ENCODE measurements at places on chromosomes 12 and 14. TPM values are rescaled to one million over a fixed set of nuclear protein-coding genes. Genes with fewer than 3 reads are reported as not detected.

DNA sequence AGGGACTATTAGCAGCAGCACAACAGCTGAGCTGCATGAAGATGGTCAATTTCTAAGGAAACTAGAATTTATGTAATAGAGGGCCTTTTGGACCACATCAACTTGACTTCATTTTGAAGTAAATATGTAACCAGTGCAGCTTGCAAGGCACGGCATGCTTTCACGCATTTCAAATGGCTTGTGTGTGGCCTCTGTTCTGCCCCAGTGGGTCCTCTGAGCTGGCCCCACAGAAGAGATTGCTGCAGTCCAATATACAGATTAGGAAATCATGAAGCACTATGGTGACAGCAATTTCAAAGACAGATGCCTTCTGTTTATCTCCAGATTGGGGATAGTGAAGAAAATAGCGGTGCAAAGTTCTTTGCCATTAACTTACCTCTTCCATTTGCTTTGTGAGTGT lies 101.4 kb downstream of the PDZRN4 start:
- DNase-seq = no peak
- no peak overlapping the region for H3K27ac ChIP-seq
- H3K4me1 ChIP-seq = no peaks in the 10 kb centered on the region
- no peaks in the 10 kb centered on the region for H3K36me3 ChIP-seq
- no peaks in the 10 kb centered on the region for H3K27me3 ChIP-seq

GRCh38 chr12:68577949-68578348 lies 32.8 kb upstream of the RAP1B start:
- no peak for DNase-seq
- no peaks in the 10 kb centered on the region for H3K4me1 ChIP-seq
- H3K4me3 ChIP-seq = no peak overlapping the region
- no peak overlapping the region for H3K27ac ChIP-seq

Gene PLA2G1B
- total RNA-seq = not detected

Gene SMOC1
- total RNA-seq = 32.6 TPM

Gene SOAT2
- total RNA-seq = not detected

DNA sequence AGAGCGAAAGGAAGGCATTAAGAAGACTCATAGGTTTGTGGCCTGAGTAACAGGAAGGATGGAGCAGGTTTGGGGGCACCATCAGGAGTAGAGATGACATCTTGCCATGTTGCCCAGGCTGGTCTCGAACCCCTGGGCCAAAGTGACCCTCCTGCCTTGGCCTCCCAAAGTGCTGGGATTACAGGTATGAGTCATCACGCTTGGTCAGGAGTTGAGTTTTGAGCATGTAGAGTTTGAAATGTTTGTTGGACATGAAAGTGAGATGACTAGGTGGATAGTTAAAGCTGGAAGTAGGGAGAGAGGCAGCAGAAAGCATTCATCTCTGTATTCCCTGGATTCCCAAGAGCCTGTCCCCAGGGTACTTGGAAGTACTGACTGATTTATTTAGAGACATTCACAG lies 112.6 kb downstream of the ERC1 start:
- no peak for DNase-seq
- H3K27ac ChIP-seq = no peak overlapping the region
- no peaks in the 10 kb centered on the region for H3K36me3 ChIP-seq
- H3K27me3 ChIP-seq = no peaks in the 10 kb centered on the region

- H3K4me1 ChIP-seq = no peaks in the 10 kb centered on the region
- H3K27me3 ChIP-seq = no peaks in the 10 kb centered on the region
These were observed 276.0 kb downstream of the FOXG1 start for GRCh38 chr14:29042551-29042950.

DNA sequence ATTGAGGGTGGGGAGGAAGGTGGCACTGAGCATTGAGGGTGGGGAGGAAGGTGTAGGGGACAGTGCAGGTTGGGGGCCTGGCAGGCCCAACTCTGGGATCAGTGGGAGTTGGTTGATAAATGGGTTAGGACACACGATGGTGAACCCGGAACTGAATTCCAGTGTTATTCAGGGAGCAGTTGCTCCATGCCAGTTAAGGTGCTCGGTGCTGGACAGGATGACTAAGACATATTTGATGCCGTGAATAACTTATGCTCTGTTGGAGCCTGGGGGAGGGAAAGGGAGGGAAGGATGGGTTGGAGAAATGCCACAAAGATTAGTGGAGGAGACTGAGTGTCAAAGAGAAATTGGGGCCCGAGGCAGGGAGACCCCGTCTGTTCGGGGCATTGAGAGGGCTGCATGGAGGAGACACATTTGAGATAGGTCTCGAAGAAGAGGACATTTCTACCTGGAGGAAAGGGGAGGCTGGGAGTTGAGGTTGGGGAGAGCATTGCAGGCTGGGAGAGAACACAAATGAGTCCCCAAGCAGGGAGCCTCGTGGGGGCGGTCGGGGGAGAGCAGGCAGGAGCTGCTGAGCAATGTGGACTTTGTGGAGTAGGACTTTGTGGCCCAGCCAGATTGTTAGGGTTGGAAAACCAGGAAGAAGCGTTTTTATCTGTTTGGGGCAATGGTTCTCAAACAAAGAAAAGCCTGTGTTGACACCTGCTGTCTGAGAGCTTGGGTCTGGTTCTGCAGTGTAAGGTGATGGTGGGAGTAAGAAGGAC lies 65.3 kb downstream of the IQSEC3 start:
- no peak for DNase-seq
- H3K27me3 ChIP-seq = no peaks in the 10 kb centered on the region
- H3K4me3 ChIP-seq = no peak overlapping the region
- no peaks in the 10 kb centered on the region for H3K36me3 ChIP-seq
- no peaks in the 10 kb centered on the region for H3K4me1 ChIP-seq
- H3K27ac ChIP-seq = no peak overlapping the region

Gene CLEC9A
- not detected for total RNA-seq

DNA sequence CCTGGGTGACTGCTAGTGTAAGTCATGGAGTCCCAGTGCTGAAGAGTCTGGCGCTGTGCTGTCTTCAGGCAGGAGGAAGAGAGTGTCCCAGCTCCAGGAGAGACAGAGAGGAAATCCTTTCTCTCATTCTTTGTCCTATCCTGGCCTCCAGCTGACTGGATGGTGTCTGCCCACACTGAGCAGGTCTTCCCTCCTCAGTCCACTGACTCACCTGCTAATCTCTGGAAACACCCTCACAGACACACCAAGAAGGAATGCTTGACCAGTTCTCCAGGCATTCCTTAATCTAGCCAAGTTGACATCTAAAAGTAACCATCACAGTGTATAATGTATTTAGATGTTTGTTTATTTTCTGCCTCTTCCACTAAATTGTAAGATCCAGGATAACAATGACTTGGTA lies 53.9 kb downstream of the EMP1 start:
- no peaks in the 10 kb centered on the region for H3K36me3 ChIP-seq
- no peak for DNase-seq
- no peaks in the 10 kb centered on the region for H3K4me1 ChIP-seq
- no peaks in the 10 kb centered on the region for H3K27me3 ChIP-seq
- H3K27ac ChIP-seq = no peak overlapping the region

Gene LACRT
- not detected for total RNA-seq

Gene BCL11B
- 0.96 TPM for total RNA-seq

Gene CLECL1
- 0.80 TPM for total RNA-seq

DNA sequence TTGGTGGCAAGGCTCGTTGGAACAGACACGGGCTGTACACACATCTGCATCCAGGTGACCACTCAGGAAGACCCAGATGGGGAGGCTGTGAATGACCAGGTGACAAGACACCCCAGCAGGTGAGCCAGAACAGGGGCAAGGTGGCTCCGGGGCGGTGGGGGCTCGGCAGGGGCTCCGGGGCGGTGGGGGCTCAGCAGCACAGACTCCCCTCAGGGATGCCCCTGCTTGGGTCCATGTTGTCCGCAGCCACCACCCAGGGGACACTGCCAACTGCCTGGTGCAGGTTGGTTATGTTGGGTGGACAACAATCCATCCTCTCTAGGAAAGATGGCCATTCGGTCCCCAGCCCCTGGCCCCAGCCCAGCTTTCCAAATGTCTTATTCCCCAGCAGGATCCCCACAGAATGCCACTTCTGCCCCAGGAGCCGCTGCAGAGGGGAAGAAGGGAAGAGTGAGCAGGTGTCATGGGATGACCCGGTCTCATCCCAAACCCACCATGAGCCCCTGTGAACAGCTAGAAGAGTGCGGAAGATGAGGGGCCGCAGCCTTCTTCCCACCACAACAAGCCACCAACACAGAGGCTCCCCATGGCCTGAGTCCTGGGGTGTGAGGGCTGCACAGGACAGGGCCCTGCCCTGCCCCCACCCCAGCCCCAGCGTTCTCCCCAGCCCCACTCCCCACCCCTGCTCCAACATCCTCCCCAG lies 31.4 kb upstream of the C14orf180 start:
- no peaks in the 10 kb centered on the region for H3K36me3 ChIP-seq
- DNase-seq = no peak
- H3K27ac ChIP-seq = no peak overlapping the region
- no peak overlapping the region for H3K4me3 ChIP-seq
- no peaks in the 10 kb centered on the region for H3K4me1 ChIP-seq

DNA sequence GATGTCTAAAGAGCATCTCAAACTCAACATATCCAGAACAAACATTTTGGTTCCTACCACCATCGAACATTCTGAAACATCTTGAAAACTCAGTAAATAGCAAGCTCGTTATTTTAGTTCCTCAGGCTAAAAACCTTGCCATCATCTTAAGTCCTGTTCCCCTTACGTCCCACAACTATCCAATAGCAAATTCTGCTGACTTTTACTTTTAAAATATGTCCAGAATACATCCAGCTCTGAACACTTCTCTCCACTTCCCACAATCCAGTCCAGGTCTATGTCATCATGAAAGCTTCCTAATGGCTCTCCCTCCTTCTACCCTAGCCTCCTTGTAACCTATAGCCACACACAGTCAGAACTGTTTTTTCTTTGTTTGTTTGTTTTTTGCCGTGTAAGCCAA lies 279.9 kb downstream of the IPO8 start:
- no peak for DNase-seq
- H3K4me3 ChIP-seq = no peak overlapping the region
- H3K4me1 ChIP-seq = no peaks in the 10 kb centered on the region
- no peak overlapping the region for H3K27ac ChIP-seq
- H3K36me3 ChIP-seq = no peaks in the 10 kb centered on the region

Gene SRGAP1
- total RNA-seq = 58.7 TPM

DNA sequence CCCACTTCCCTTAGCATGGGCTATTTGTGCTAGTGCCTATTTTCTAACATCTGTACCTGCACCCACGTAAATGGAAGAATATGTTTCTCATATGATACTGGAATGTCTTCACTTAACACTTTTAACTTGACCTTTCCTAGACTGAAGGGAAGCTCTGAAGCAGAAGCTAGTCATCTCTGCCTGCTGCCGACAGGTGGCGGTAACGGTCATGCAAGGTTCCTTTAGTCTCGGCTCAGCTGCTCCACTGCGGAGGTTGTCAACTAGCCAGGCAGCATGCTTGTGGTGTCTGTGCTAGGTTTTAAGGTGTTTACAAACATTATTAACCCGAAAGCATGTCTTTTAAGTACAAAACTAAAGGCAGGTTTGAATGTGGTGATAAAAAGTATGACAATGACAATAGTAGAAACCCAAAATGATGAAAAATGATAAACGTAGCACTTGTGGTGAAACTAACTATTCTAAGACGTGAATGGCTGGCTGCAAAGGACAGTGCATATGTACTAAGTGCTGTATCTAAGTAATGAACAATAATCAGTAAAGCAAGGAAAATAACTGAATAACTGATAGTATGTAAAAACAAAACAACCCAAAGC lies 117.2 kb downstream of the GRIN2B start:
- H3K27ac ChIP-seq = no peak overlapping the region
- no peaks in the 10 kb centered on the region for H3K27me3 ChIP-seq
- no peaks in the 10 kb centered on the region for H3K36me3 ChIP-seq
- no peaks in the 10 kb centered on the region for H3K4me1 ChIP-seq
- DNase-seq = peak; percentile 65

DNA sequence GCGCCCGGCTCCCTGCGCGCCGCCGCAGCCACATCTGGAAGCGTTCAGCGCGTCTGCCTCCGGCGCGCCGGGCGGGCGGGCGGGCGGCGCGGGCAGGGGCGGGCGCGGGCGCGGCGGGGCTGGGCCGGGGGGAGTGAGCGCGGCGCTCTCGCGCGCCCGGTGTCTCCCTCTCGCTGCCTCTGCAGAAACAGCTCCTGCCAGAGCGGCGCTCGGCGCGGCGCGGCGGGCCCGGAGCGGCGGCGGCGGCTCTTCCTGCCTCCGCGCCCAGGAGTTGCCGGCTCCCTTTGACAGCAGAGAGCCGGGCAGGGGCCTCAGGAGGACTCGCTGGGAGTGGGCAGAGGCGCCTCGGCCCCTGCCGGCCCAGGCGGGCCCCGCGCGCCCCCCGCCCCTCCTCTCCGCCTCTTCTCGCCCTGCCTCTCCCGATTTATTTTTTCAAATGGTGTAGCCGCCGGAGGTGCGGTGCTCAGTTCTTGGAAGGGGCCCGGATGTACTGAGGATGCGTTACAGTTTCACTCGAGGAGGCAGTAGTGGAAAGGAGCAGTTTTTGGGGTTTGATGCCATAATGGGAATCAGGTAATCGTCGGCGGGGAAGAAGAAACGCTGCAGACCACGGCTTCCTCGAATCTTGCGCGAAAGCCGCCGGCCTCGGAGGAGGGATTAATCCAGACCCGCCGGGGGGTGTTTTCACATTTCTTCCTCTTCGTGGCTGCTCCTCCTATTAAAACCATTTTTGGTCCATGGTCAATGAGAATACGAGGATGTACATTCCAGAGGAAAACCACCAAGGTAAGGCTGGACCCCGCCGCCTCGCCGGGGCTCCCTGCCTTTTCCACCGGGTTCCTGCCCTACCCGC lies at the start of gene CACNA1C:
Gene CACNA1C, plus strand, starts transcription at position 162 of the 853 bp plus-strand sequence. Its CDS starts 576 bp downstream, at position 738.
- no peaks in the 10 kb centered on the region for H3K27me3 ChIP-seq
- no peaks in the 10 kb centered on the region for H3K36me3 ChIP-seq
- H3K27ac ChIP-seq = peak within 1 kb of the TSS; percentile 85
- H3K4me1 ChIP-seq = no peaks in the 10 kb centered on the region

Gene SERPINA5
- 32.9 TPM for total RNA-seq

Gene FSCB
- not detected for total RNA-seq

GRCh38 chr12:61095111-61095510 lies 1165.1 kb upstream of the USP15 start:
- H3K27ac ChIP-seq = no peak overlapping the region

DNA sequence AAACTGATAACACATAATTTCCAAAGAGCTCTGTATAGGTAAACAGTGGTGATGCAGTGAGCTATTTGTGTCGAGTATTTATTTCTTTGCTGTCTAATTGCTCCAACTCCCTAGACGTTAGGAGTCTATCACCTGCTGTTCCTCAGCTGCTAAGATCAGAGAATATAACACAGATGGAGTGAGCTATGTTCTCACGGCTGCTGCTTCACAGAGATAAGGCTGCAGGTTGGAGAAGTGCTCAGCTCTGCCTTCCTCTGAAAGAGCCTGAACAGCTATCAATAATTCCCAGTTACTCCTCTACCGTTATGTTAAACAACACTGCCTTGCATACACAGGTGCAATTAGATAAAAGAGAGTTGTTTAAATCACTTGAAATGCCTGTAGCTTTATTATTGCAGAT lies 103.2 kb upstream of the MDGA2 start:
- H3K36me3 ChIP-seq = no peaks in the 10 kb centered on the region
- H3K4me1 ChIP-seq = no peaks in the 10 kb centered on the region
- no peak overlapping the region for H3K27ac ChIP-seq

Gene DBX2
- total RNA-seq = 0.33 TPM

Gene BCAT1
- 35.8 TPM for total RNA-seq

DNA sequence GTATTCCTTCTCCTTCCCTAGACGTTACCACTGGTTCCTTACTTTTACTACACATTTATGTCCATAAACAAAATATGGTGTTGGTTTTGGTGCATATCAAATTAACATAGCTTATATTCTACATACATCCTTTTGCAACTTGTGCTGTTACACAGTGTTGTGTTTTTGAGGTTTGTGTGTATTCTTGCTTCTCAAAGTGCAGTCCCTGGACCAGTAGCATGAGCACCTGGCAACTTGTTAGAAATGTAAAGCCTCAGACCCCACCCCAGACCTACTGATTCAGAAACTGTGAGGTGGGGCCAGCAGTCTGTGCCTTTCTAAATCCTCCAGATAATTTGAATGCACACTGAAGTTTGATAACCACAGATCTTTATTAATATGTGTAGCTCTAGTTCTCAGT lies 65.9 kb downstream of the RNFT2 start:
- H3K4me3 ChIP-seq = no peak overlapping the region
- no peak for DNase-seq

Gene MANSC1
- total RNA-seq = 24.9 TPM
